GM03348 (cell line): ENCODE measurements at places on chromosomes 11 and 22.

DNA sequence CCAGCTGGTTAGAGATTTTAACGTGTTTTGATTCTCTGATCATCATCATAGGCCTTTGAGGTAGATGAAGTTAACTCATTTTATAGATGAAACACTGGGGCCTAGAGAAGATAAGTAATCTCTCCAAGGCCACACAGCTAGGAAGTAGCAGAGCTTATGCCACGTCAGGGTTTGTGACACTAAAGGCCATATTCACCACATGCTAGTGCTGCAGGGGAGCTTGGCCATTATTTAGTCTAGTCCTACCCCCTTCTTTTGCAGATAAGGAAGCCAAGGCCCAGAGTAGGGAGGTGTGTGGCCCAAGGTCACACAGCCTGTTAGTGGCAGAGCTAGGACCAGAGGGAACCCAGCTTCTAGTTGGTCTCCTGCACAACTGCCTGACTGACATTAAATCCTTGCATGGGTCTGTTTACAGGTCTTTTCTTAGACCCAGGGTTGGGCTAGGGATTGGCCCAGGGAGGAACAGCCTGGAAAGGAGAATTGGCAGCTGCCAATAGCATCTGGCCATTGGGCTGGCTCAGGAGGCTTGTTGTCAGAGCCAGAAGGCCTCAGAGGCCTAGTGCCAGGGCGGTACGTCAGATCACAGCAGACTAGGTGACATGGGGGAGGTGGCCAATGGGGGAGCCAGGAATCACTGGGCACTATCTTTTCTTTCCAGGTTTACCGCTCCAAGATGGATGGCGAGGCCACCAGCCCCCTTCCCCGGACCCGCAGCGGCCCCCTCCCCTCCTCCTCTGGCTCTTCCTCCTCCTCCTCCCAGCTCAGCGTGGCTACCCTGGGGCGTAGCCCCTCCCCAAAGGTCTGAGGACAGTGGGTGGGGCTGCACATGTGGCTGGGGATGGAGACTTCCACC, 36.0 kb downstream of the PHLDB1 start:
- no peak for DNase-seq

- DNase-seq, result no peak
These were observed 1245.7 kb downstream of the BRD1 start for GRCh38 chr22:48581796-48582469.

DNA sequence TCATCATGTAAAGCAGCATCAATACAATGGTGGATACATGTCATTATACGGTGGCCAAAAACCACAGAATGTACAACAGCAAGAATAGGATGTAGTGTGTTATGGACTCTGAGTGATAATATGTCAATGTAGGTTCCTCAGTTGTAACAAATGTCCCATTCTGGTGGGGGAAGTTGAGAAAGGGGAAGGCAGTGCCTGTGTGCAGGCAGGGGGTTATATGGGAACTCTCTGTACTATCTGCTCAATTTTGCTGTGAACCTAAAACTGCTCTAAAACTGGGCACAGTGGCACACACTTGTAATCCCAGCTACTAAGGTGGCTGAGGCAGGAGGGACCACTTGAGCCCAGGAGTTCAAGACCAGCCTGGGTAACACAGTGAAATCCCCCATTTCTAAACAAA, 5.9 kb downstream of the CHKA start:
- no peak for DNase-seq

- DNase-seq, result no peak
These were observed 219.8 kb downstream of the ETS1 start for GRCh38 chr11:128367573-128367972.

GRCh38 chr22:45164270-45165088, 754 bp downstream of the NUP50 start:
- DNase-seq, result peak; percentile 52

GRCh38 chr11:16001044-16001568, 355.2 kb downstream of the SOX6 start:
- no peak for DNase-seq

- DNase-seq, result no peak
These were observed 8.2 kb upstream of the FNBP4 start for GRCh38 chr11:47775240-47775869.

DNA sequence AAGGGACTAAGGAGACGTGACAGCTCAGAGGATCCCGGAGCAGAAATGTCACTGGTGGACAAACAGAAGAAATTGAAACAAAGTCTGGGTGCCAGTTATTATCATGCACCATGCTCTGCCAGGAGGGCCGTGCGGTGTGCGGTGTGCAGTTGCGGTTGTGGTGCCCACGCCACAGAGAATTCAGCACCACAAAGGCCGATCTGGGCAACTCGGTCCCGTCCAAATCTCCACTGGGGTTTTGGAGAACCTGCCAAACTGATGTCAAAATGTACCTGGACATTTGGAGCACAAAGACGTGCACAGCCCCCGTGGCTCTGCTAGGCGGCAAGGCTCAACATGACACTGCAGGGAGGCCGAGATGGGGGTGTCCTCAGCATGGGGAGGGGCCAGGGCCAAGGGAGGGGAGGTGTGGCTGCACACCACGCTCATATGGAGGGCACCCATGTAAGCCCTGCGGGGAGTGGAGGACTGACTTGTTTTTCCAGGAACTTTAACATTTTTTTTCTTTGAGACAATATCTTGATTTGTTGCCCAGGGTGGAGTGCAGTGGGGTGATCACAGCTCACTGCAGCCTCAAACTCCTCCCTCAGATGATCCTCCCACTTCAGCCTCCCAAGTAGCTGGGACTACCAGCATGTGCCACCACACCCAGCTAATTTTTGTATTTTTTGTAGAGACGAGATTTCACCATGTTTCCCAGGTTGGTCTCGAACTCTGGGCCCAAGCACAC, 39.4 kb downstream of the GNB1L start:
- peak; percentile 9 for DNase-seq

GRCh38 chr11:12691473-12691872, 17.3 kb downstream of the TEAD1 start:
- no peak for DNase-seq

GRCh38 chr11:19345519-19345847, 104.7 kb upstream of the E2F8 start:
- peak; percentile 50 for DNase-seq
